Gastroesophageal sphincter (tissue), 4 donors: ENCODE measurements at places on chromosomes 12 and 14. TPM values are rescaled to one million over a fixed set of nuclear protein-coding genes. Genes with fewer than 3 reads are reported as not detected.

GRCh38 chr14:52833891-52834290 lies 42.5 kb upstream of the GNPNAT1 start:
- no peak for ATAC-seq

GRCh38 chr12:104456950-104457745 lies 400 bp downstream of the CHST11 start:
- peak; percentile 45 for ATAC-seq

- ATAC-seq = no peak
These were observed 9.8 kb upstream of the BDKRB2 start for GRCh38 chr14:96194657-96195431.

GRCh38 chr12:53190108-53190729 lies 9.5 kb upstream of the CSAD start:
- ATAC-seq = peak; percentile 86

GRCh38 chr14:56122301-56122700 lies 4.1 kb downstream of the PELI2 start:
- ATAC-seq = no peak

GRCh38 chr12:57215668-57216013 lies 953 bp upstream of the NXPH4 start:
- no peak for ATAC-seq

GRCh38 chr14:91246051-91246852 lies 1.7 kb upstream of the GPR68 start:
- ATAC-seq = no peak

- ATAC-seq = no peak
These were observed 24.5 kb upstream of the PNMA1 start for GRCh38 chr14:73738518-73739173.

- ATAC-seq = no peak
These were observed 397.9 kb upstream of the ATP2B1 start for GRCh38 chr12:90106568-90106967.

DNA sequence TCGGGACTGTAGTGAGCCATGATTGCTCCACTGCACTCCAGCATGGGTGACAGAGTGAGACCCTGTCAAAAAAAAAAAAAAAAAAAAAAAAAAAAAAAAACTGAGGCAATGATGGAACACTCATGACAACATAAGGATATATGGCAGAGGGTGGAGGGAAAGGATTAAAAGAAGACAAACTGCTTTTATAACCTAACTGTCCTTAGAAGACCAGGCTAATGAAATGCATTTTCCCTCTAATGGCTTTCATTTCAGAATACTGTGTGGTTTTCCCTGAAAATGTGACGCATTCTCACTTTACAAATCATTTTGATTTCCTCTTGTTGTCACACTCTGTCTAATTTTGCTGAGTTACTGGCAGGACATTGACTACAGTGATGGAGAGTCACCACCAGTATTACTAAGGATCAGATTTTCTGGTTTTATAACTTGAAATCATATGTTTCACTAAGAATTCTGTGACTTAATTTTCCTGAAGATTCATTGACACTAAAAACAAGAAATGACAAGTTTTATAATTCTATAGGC lies 137.6 kb upstream of the SSTR1 start:
- no peak for ATAC-seq

DNA sequence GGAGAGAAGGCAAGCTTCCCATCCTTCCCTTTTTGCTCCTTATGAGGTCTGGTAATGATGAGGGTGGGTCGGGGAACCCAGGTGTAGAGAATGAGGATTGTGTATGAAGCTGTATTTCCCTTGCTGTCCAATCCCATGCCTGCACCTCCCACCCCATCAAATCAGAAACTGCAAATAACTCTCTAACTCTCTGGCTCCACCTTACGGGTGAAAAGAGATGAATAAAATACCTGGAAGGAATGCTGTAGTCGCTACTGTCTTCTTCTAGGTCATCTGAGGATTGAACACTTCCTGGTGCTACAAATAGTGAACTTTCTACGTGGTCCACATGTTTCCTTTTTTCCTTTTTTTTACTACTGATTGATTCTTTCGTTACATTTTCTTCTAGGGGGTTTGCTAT lies 38.9 kb upstream of the DICER1 start:
- no peak for ATAC-seq

GRCh38 chr14:36207500-36207899 lies 31.0 kb upstream of the PTCSC3 start:
- no peak for ATAC-seq

GRCh38 chr12:93380480-93381121 lies 2.9 kb downstream of the NUDT4 start:
- no peak for ATAC-seq

NUP107 gene
- 30.0 TPM for total RNA-seq

- no peak for ATAC-seq
These were observed 58.4 kb downstream of the NELL2 start for GRCh38 chr12:44817687-44818086.

GRCh38 chr14:31038521-31039166 lies 12.5 kb upstream of the STRN3 start:
- no peak for ATAC-seq

ASIC1 gene
- total RNA-seq = 4.9 TPM

DNA sequence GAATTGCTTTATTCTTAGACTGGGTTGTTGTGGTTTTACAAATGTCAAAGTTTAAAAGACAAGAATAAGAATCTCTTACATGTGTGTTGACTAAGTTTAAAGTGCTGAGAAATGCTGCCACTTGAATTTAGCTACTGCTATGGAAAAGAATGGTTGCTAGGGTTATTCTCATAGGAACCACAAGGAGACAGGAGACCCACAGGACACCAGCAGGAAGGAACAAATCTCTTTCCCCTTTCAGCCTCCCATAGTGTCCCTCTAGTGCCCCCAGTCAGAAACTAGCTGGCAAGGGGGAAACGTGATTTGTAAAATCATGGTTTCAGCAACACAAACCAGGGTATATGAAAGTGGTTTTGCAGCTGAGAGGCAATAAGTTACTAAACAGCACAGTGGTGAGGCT lies 102.7 kb downstream of the ST8SIA1 start:
- ATAC-seq = no peak

SPIC gene
- not detected for total RNA-seq

GRCh38 chr12:13093191-13093847 lies 10.1 kb downstream of the GSG1 start:
- no peak for ATAC-seq

GPR162 gene
- 3.7 TPM for total RNA-seq

- no peak for ATAC-seq
These were observed 73.1 kb downstream of the CRACR2A start for GRCh38 chr12:3679831-3680230.

DNA sequence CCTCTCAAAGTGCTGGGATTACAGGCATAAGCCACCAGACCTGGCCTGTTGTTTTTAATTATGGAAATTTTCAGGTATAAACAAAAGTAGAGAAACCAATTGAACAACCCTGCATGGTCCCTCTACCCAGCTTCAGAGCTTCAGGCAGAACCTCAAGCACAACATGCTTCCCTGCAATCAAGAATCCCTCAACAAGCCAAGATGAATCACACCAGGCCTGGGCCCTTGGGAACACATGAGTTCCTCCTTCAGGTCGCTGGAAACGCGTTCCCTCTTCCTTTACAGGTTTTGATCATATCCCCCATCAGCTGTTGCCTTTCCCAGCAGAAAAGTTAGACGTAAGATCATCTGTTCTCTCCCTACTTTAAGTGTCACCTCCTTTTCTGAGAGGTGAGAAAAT lies 20.5 kb upstream of the CORO1C start:
- peak; percentile 53 for ATAC-seq

GRCh38 chr12:22982635-22983034 lies 357.7 kb downstream of the ETNK1 start:
- no peak for ATAC-seq

INSM2 gene
- total RNA-seq = not detected

- no peak for ATAC-seq
These were observed 26.1 kb downstream of the TPCN1 start for GRCh38 chr12:113247123-113248050.

- ATAC-seq = no peak
These were observed 29.3 kb downstream of the NIN start for GRCh38 chr14:50801706-50802105.

DNA sequence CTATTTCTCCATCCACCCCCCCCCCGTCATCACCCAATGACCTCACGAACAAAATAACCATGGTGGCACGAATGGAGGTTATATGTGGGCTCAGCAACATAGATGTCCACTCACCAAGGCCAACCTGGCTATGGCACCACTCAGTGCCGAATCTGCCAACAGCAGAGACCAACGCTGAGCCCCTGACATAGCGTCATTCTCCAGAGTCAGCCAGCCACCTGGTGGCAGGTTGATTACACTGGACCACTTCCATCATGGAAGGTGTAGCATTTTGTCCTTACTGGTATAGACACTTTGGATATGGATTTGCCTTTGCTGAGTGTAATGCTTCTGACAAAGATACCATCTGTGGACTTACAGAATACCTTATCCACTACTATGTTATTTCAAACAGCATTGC lies 24.2 kb upstream of the DYRK2 start:
- ATAC-seq = no peak

DNA sequence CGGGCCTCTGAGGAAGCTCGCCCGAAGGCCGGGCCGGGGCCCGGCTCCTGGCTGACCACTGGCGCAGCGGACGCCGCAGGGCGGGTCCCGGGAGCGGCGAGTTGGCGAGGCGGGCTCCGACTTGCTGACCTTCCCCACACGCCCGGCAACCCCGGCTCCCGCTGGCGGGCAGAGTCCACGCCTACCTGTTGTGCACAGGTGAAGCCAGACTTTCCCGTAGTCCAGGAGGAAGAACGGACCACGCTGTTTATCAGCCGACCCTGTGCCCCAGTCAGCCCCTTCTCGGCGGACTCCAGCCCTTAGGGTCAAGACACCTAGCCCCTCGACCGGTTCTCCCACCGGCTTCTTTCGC lies 407 bp downstream of the HEATR5A start:
- ATAC-seq = peak; percentile 65

OTX2 gene
- not detected for total RNA-seq

DNA sequence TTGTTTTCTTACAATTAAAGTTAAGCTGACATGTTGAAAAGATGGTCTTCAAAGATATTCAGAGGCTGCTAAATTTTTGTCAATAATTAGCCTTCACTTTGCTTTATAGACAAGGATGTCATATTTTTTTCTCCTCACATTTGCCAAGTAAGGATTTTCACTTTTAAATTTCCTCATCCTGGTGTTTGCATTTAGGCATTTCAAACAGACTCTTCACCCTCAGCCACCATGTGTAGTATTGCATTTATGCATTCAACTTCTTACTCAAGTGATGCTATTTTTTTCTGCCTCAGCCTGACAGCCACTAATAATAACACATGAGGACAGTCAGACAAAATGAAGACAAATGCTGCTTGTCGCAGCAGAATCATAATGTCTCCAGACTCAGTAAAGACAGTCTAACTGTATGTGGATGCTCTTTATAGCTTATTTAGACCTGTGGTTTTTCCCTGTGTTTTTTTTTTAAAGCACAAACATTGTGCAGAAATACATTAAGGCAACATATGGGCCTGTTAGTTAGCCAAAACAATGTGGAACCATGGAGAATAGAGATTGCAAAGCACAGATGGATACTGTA lies 481.5 kb downstream of the NPAS3 start:
- no peak for ATAC-seq

- ATAC-seq = peak; percentile 78
These were observed 390.2 kb downstream of the LRIG3 start for GRCh38 chr12:58529897-58530741.

DNA sequence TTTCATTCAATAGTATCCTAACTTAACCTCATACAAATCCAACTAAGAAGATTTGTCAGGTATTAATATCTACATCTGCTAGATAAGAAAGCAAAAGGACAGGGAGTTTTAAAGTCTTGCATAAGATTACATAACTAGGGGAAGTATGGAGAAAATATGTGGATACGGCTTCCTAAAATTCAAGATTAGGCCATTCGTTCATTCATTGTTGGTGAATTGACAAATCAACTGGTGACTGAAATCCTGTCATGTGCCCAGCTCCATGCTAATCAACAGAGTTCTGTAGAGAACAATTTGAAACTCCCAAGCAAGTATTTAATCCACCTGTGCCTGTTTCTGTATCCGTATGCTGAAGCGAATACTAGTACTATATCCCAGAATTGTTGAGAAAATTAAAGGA lies 260.9 kb upstream of the USP15 start:
- ATAC-seq = no peak

BDKRB1 gene
- total RNA-seq = 0.50 TPM

GUCY2C gene
- not detected for total RNA-seq

PITPNM2 gene
- total RNA-seq = 20.4 TPM

DNA sequence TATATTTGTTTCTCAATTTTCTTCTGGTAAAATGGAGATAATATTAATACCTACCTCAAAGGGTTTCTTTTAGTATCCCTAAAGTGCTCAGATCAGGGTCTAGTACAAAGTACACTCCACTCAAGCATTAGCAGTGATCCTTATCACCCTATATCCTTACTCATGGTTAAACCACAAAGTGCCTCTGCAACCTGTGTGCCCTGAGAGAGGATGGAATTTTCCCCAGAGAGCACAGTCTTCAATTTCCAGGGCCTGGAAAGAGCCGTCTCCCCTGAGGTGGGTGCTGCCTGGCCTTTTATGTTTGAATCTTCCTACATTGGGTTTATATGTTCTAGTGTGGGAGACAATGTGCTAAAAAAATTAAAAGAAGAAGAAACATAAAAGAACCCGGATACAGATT lies 183.1 kb upstream of the FBXO33 start:
- no peak for ATAC-seq

OR6C68 gene
- not detected for total RNA-seq

DNA sequence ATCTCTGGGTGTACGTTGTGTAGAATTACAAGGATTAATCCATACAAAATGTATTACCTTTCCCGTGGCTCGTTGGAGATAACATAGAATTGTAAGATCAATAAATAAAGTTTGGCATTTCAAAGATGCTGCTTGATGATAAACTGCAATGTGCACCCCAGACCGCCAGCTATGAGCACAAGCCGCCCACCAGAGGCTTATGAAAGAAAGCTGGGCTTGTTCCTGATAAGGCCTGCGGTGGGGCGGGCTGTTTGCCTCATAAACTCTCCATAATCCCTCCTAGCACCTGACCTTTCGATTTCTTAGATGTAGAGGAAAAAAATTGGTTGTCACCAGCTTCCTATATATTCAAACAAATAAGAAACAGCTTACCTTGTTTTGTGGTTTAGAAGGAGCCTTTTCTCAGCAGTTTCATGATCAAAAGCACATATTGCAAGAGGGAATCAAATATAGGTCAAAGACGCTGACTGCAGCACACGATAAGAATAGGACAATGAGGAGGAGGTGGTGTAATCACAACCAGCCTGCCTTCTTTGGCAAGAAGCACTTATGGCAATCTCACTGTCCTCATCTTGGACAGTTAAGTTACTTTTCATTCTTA lies 293.6 kb downstream of the RMST start:
- no peak for ATAC-seq

DNA sequence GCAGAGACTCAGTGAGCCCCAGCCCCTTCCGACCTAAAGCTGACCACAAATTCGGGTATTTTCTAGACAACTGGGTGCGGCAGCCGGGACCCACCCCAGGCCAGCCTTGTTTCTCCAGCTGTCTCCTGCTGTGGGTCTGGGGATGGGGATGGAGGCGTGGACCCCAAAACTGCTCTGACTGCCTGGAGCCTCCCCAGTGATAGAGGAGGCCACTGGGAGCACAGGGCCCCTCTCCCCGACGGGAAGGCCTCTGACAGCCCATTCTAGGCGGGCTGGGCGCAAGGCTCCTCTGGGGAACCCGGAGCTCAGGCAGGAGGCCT lies 38.2 kb upstream of the TDRD9 start:
- no peak for ATAC-seq
